ENCODE measurements at places on chromosomes 16 and 17.

- no peak for DNase-seq
Measured at GRCh38 chr17:79984045-79984840, 51.4 kb downstream of the TBC1D16 start.

- DNase-seq = no peak
Measured at GRCh38 chr16:49858200-49859124, 2.5 kb upstream of the ZNF423 start.

- no peak for DNase-seq
Measured at GRCh38 chr17:55577687-55578086, 66.4 kb upstream of the SMIM36 start.

DNA sequence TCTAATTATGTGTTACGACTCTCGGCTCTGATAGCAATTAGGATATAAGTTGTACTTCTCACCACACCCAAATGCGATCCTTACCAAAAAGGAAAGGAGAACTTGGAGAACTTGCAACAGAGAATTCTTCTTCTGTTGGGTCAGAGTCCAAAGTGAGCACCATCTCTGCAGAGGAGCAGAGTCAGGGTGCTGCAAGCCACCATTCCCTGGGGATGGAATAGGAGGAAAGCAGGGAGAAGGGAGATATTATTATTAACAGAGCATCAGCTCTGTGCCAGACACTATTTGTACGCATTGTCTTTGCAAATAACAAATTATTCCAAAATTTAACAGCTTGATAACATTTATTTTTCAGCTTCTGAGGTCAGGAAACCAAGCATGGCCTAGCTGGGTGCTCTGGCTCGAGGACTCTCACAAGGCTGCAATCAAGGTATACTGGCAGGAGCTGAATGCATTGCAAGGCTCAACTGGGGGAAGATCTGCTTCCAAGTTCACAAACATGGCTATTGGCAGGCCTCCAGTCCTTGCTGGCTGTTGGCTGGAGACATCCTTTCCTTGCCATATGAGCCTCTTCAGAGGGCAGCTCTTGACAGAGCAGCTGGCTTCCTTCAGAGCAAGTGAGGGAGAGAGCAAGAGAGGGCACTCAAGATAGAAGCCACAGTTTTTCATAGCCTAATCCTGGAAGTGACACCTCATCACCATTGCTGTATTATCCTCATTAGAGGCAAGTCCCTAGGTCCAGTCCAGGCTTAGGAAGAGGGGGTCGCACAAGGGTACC, 296.2 kb upstream of the CDH5 start:
- DNase-seq = peak; percentile 42

- DNase-seq = no peak
Measured at GRCh38 chr16:5763176-5763575, 665.6 kb upstream of the EEF2KMT start.

DNA sequence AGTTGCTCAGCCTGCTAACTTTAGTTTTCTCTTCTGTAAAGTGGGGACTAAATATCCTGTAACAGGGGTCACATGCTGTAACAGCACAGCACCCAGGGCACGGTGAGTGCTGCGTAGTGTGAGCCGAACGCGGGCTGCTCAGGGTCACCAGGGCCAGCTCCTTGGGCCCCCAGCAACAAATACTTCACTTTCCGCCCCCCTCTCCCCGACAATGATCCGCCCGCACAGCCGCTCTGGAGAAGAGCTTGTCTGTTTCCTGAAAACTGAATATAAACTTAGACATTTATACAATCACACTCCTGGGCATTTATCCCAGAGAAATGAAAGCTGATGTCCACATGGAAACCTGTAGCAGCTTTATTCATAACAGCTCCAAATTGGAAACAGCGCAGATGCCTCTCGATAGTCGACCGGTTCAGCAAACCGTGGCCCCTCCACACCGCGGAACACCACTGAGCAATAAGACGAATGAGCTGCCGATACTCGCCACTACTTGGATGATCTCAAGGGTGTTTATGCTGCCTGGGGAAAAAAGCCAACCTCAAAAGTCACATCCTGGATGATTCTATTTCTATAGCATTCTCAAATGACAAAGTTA, 267.2 kb downstream of the PARN start:
- no peak for DNase-seq

DNA sequence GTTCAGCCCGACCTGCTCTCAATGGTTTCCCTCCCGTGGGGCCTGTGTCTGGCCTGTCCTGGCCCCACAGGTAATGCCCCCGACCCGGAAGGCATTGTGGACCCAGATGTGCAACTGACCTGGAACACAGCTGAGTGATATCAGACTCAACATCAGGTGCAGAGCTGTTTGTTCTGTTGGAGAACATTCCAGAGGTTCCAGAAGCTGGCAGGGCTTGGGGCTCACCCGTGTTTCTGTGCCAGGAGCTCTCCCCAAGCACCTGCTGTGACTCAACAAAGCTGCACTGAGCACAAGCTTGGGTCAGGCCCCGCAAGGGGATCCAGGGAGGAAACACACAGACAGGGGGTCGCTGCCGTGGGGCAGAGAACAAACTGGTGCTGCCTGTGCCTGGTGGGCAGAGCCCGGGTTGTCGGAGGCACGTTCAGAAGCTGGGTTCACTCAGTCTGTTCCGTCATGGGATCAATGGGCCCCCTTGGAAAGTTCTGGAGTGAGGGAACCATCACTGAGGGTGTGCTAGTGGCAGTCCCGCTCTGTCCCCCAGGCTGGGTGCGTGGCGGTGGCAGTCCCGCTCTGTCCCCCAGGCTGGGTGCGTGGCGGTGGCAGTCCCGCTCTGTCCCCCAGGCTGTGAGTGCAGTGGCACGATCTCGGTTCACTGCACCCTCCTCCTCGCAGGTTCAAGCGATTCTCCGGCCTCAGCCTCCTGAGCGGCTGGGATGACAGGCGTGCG, 22.1 kb downstream of the HS3ST6 start:
- no peak for DNase-seq

DNA sequence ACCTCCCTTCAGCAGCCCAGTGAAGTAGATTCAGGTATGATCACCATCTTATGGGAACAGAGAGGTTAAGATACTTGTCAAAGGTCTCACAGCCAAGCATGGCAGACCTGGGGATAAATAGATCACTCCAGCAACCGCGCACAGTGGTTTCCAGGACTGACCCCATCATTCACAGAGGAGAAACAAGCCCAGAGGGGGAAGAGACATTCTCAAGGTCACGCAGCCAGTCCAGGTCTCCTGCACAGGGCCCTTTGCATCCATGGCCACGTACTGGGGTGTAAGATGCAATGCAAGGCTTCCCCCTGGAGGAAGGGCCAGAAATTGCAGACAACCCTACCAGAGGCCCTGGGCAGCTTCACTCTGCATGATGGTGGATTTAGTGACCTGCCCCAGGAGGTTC, 19.9 kb downstream of the TLE7 start:
- DNase-seq = no peak

GRCh38 chr17:7435676-7436555, 681 bp downstream of the TMEM102 start:
- no peak for DNase-seq

DNA sequence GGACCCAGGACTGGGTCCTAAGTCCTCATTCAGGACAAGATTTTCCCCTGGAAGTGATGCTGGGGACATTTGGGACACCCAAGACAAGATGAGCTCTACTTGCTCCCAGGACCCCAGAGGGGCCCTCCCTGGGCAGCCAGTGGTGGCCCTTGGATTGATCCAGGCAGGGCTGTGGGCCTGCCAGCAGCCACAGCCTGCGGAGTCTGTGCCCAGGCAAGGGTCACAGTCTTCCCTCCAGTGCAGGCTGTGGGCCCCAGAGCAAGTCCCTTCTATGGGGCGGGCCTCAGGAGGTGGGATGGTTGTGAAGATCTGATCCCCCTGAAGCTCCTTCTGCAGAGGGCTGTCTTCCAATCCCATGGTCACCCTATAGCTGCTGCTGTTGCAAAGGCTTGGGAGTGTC, 12.6 kb downstream of the CA7 start:
- DNase-seq = no peak

DNA sequence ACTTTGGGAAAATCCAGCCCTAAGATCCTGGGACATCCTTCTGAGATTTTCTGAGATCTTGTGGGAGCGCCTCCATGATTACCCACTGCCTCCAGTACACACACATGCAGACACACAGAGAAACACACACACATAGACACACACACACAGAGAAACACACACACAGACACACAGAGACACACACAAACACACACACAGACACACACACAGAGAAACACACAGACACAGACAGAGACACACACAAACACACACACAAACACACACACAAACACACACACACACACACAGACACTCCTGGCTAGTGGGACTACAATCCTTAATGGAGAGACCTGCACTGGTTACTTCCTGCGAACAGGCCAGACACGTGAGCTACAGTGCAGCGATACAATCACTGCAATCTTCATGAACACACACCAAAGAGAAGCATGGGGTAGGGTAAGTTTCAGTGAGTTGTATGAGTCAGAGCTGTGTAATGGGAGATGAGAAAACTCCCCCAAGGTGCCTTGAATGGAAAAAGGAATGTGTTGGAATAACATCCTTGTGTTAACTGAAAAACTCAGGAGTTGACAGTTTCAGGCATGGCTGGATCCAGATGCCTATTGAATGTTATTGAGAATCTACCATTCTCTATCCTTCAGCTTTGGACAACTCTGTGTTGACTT, 79.5 kb downstream of the SLC6A2 start:
- DNase-seq = no peak

Data from globus pallidus (tissue), 1 donor.